ENCODE measurements at places on chromosomes 3 and 15.

DNA sequence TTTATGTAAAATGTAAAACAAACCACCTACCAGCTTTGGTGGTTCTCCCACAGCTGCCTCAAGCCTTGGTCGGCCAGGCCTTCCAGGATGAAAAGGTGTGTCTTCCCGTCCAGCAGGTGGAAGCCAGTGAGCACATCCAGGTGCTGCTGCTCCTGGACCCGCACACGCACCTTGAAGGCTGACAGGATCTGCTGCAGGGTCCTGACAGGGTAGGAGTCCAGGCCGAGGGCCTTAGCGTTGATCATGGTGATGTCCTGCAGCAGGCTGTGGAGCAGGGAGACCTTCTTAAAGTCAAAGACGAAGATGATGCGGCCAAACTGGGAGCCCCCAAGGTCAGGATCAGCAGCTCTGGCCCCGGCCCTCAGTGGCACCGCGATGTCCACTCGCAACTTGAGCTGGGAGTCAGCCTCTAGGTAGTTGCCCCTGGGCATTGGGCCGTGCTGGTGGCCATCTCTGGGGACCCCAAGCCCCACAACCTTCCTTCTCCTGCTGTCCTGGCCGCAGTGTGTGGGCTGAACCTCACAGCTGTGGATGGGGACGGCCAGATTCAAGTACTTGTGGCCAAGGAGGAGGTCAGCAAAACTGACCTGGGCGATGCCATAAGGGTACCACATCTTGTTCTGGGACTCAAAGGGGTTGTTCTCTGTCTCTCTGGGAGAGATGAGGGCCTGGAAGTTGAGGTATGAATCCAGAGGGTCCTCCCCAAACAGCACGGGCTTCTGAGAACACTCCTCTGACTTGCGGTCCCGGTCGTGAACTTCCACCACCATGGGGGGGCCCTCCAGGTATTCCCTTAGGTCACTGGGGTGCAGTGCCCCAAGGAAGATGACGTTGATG, 48.6 kb downstream of the CFAP92 start:
- no peak for DNase-seq

DNA sequence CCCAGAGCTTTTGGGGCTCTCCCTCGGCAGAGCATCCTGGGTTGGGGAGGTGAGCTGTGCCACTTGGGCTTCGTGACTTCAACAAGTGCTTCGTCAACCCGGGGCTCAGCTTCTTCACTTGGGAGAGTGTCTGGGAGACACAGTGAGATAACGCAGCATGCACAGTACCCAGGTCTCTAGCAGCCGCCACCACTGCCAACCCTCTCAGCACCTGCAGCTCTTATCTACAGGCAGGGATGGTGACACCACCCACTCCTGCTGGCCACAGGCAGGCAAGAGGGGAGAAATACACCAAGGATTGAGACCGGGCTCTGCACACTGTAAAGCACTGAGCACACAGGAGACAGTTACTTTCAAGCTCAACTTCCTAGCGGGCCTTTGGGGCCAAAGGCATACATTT, 11.6 kb downstream of the TKT start:
- no peak for DNase-seq

- DNase-seq: no peak
These were observed 2.0 kb upstream of the TPRG1 start for GRCh38 chr3:189169728-189170127.

- no peak for DNase-seq
These were observed 78.5 kb upstream of the CHD2 start for GRCh38 chr15:92821491-92822116.

- DNase-seq: no peak
These were observed 2.6 kb upstream of the MDFIC2 start for GRCh38 chr3:70315021-70315420.

DNA sequence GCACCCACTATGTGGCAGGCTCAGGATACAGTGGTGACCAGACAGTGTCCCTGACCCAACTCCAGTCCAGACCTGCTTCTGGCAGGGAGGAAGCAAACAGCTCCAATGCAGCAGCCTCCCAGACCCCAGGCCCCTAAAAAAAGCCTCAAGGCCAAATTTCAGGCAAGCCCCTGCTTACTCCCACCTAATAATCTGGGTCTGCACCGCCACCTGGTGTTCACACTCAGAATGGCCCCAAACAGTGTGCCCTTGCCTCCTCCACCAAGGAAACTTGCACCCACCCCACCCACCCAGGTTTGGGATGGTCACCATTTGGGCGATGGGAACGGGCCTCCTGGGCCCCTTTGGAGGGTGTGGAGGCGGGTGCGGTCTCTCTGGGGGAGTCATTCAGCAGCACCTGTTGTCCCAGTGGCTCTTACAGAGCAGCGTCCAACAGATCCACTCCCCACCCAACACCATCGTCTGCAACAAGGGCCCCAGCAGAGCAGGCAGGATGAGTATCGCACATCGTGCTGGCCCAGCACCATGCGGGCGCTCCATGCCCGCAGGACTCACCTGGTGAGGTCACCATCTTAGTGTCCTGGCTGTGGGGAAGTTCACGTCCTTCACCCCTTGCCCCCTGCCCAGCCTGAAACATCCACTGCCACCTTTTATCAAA, 17.3 kb downstream of the C3orf18 start:
- no peak for DNase-seq

DNA sequence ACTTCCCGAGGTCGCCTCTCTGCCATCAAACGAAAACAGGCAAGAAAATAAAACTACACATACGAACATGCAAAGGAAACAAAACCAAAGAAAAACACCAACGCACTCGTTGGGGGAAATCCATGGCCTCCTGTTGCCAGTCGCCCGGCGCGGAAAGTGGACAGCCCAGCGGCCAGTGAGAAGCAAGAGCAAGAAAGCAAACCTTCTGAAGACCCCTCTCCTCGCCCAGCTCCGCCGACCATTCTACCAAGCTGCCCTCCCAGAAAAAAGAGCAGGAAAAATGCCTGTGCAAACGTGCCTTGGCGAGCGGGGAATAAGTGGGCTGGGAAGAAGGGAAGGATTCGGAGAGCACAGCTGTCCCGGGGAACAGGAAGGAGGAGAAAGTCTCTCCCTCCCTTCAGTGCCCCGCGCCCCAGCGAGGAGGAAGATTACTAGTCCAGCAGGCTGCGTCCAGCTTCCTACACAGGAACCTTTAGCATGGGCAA, 802 bp upstream of the NECTIN3 start:
- peak; percentile 92 for DNase-seq

DNA sequence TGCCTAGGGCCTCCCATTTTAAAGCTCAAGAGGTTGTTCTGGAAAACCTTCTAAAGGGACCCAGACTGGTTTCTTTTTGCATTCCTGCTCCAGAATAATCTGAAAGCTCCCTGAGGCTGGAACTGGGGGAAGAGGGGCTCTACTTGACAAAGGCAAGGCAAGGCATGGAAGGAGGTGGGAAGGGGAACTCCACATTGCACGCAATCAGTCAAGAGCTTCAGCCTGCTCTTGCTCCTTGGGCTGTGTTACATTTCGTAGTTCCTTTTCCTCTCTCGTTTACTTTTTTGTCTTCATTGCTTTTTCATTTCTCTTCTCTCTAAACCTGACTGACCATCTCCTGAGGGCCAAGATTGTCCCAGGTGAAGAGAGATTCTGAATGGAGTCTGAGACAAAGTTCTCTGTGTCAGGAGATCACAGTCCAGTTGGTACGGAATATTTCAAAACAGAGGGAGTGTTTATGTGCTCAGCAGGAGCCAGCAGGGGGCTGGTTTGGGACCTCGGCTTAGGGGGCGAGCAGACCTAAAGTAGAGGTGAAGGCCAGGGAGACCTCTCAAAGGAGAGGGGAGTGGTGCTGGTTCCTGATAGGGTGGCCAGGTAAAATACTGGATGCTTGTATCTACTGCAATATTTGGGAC, 6.0 kb upstream of the KCTD6 start:
- no peak for DNase-seq

DNA sequence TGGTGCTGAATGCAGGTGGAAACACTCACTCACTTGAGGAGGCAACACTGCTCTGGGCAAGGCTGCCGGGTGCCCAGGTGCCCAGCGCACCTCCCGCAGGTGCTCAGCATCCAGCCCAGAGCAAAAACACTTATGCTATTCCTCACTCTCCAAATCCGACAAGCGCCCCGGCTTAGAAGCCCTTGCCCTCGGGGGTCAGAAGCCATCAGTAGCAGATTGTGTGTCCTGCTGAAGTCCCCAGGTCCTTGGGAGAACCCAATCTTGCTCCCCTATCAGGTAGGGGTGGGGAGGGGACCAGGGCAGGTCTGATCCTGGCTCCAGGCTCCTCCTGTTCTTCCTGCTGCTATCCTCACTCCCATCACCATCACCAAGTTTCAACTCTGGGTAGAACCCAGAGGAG, 46.7 kb downstream of the TLE3 start:
- peak; percentile 56 for DNase-seq

DNA sequence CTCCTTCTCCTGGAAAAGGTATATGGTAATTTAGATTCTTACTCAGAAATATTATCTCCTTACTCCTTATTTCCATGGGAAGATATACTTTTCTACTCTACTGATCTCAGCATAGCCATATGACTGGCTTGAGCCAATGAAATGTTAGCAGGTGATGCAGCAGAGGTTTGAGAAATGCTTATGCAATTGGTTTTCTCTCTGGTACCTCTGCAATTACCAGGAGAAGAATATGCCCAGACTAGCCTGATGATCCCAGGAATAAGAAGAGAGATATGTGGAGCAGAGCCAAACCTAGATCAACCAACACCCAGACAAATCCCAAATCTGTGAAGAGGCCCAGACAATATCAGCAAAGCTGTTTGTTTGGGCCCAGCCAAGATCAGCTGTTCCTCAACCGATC, 33.2 kb upstream of the CAPN7 start:
- DNase-seq: no peak

DNA sequence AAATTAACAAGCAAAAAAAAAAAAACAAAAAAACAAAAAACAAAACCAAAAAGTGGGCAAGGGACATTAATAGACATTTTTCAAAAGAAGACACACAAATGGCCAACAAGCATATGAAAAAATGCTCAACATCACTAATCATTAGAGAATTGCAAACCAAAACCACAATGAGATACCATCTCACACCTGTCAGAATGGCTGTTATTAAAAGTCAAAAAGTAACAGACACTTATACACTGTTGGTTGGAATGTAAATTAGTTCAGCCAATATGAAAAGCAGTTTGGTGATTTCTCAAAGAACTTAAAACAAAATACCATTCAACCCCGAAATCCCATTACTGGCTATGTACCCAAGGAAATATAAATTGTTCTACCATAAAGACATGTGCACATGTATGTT, 222.4 kb upstream of the CD96 start:
- no peak for DNase-seq

GRCh38 chr3:1275495-1275894, 182.7 kb downstream of the CNTN6 start:
- no peak for DNase-seq

DNA sequence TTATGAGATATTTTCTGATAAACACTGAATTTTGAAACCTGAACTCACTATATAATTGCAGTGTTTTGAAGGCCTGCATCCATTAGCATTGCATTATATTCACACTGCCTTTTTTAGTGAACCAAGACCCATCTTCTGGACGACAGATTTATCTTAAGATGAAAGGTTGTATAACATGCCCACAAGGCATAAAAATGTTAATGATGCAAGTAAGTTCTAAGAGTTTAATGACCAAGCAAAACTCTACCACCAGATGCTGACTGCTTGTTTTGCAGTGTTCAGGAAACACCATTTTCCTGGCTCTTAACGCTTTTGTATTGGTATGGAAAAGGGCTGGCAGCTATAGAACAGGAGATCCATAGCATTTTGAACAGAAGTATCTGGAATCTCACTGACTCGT, 46.1 kb downstream of the USP50 start:
- no peak for DNase-seq

DNA sequence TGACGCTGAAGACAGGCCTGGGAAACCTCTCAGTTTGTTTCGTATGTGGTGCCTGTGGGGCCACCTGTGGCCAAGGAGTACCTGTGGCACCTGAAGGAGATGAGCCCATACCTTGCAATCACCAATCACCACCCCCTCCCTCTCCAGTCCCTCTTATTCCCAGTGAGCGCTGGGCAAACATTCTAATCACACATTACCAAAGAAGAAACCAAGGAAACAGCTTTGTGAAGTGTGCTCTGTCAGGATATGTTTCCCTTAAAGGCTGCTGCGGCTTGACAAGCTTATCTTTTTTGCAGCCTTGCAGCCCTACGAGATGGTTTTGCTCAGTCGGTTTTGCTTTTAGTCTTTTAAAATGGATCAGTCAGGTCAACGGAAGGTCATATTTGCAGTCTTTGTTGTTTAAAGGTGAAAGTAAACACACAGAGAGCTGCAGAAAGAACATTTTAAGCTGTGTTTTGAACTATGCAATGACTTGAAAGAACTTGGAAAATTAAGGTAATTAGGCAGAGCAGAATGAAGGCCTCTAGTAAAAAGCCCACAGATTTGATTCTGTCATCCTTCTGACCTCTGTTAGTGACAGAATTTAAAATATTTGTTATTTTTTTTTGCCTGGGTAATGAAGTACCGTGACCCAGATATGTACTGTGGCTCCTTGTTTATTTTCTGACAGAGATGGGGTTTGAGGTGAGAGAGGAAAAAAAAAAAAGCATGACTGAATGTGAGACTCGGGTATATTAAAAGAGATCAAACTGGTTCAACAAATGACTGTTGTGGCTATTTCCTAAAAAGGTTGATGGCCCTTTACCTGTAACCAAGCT, 461.4 kb downstream of the NSUN3 start:
- peak; percentile 24 for DNase-seq

DNA sequence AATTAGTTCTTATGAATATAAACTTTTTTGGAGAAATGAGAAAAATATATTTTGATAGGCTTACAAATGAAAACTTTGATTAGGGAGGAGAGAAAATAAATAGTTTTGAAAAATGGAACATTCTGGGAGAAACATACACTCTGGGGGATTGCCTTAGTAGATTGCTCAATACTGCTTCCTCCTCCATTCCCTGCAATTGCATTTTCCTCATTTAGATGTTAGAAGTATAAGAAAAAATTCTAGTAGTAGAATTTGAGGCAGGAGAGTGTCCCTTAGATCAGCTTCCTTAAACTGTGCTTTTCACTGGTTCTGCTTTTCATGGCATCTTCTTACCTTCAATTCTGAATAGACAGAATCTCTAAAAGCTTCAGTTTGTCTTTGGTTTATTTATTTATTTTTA, 46.2 kb upstream of the CTDSPL2 start:
- DNase-seq: no peak

GRCh38 chr3:36679384-36680200, 84.8 kb downstream of the DCLK3 start:
- DNase-seq: no peak

DNA sequence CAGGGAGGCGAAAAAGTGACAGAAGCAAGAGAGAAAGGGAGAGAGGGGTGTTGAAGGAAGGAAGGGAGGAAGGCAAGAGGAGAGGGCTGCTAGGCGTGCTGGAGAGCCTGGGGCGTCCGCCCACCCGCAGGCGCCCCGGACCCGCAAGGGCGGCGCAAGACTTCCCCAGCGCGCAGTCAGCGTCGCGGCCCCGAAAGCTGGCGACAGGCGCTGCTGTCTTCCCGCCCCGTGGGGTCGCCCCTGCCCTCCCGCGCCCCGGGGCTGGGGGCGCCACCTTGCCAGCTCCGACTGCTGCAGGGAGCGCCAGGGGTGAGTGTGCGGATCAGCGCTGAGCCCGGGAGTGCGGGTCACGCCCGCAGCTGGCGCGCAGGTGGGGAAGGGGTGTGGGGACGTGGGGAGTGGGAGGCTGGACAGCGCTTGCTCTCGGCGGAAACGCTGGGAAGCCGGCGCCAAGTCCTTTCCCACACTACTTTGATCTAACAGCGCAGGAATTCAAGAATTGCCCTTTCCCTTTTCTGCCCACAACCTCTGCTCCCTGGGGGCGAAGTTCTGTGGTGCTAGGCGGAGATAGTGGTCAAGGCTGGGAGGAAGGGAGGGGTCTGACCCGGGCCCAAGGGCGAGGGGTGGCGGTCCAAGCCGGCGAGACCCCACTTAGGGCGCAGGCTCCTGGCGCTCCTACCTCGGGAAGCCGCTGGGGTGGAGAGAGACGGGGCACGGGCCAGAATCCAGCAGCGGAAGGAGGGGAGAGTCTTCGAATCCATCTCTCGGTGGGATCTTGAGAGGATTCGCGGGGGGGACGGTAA, 266.1 kb downstream of the CGGBP1 start:
- peak; percentile 87 for DNase-seq

Data from chondrocyte (in vitro differentiated cells).